ENCODE measurements at places on chromosomes 7 and 10.

GRCh38 chr7:78493401-78493800, 694.8 kb downstream of the PHTF2 start:
- DNase-seq, result no peak

GRCh38 chr7:112433289-112433688, 17.0 kb upstream of the IFRD1 start:
- no peak for DNase-seq

GRCh38 chr7:125127304-125127703, 197.7 kb upstream of the POT1 start:
- no peak for DNase-seq

DNA sequence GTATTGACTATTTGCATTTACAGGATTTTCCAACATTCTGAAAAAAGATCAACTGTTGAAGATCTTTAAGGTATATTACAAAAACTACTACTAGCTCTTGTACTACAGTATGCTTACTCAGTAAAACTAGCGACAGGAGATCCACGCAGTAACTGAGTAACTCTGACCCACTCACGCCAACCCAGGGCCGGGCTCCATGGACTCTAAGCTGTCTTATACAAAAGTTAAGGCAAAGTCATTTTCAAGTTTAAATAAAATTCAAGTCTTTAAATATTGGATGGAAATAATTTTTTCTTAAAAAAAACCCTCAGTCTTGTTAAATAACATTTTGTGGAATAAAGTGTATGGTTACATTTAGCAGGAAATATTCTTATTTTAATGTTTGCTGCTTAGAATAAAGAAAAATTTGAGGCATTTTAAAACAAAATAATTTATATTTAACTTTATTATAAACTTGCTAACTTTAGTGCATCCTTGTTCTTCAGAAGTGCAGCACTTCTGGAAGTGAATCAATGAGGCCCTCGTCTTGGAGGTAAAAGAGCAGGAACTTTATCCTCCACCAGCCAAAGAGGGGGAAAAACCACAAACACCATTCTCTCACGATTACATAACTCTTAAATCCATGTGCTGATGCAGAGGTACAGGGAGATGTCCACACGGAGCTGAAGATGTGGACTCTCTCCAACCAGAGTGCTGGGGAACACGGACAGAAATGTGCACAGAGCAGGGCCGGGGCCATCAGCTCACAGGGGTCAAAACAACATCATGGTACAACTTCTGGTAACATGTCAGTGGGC, 119.9 kb downstream of the LARP4B start:
- DNase-seq, result no peak

DNA sequence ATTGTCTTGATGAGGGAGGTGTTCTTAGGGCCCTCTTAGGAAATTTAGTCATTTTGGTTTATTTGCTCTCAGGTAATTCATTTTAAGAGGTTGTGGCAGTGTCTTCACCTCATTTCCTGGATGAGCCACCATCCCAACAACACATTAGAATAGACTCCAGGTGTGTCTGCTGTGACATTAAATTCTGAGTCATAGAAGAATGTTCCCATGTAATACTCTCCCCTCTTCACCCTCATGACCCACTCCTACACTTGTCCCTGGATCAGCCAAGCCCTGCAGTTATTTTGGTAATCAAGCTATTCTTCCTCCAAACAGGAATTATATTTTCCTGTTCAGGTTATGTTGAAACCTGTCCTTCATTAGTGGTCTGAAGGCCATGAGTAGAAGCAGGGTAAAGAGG, 944.1 kb downstream of the SORCS3 start:
- DNase-seq, result no peak

DNA sequence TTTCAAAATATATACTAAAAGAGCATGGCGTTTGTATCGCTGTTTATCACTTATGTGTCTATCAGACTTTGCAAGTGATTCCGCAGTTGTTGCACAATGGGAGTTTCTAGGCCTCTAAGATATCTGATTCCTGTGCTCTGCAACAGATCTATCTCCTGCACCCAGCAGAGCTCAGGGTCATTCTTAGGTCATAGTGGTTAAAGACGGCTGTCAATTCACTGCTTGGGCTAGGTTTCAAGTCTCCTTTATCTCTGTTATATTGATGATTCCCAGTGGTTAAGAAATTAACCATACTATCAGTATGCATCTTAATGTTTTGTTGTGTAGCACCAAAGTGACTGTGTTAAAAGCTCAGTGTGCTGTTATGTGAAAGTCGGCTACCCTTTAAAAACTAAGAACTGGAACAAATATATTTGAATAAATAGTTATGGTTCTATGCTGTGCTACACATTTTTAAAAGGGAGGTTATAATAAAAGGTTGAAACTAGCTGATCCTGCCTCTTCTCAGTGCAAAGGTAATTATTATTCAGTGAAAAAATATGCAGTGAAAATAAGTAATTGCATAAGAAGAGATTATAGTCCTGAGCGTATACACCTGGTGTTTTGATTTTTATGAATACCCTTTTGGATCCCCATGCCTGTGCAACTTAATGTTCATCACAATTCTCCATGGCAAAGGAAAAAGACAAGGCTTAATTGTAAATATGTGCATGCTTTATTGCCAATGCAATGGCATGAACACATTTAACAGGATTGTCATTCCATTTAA, 24.0 kb downstream of the HOXA1 start:
- no peak for DNase-seq

- no peak for DNase-seq
These were observed 127.2 kb upstream of the SLC25A13 start for GRCh38 chr7:96449094-96449493.

- DNase-seq, result no peak
These were observed 212.0 kb downstream of the TSPAN12 start for GRCh38 chr7:120645966-120646365.

- DNase-seq, result no peak
These were observed 33.2 kb downstream of the TRIM8 start for GRCh38 chr10:102677331-102678067.

DNA sequence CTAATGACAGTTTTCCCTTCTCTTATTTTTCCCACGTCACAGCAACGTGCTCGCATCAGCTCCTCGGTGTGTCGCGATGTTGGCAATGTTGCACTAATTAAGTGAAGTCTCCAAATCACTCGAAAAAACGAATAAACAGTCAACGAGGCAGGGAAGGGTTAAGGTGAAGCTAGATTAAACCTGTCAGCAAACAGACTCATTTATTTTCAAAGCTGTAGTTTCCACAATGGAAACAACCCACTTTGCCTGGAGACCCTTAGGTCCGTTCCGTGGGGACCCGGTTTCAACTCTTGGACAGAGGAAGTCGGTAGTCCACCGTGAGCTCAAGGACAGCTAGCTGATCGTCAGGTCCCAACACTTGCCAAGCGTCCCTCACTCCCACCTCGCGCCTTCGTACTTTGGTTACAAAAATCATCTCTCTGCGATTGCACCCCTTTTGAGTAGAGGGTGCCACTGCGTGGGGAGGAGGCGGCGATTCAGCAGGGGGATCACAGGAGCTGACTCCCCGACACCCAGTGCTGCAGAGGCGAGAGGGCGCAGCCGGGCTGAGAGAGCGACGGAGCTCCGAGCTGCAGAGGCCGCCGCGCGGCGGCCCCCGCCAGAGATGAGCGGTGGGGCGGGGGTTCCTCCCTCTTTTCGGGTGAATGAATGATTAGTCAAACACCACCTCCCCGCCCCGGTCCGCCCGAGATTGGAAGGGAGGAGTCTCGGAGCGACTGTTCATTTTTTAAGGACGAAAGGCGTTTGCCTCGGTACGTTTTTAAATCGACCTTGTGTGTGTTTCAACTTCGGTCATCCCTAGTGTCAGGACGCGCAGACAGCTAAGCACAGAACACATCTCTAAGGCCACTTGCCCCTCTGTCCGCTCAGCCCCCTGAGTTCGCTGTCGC, 1.3 kb upstream of the BMPER start:
- DNase-seq, result no peak

GRCh38 chr7:111049971-111050680, 40.8 kb upstream of the LRRN3 start:
- DNase-seq, result no peak

GRCh38 chr10:24952707-24953645, 570 bp upstream of the PRTFDC1 start:
- peak; percentile 25 for DNase-seq

GRCh38 chr10:17219024-17219423, 9.0 kb upstream of the VIM start:
- no peak for DNase-seq

GRCh38 chr10:8776926-8777622, 722.6 kb downstream of the GATA3 start:
- no peak for DNase-seq

DNA sequence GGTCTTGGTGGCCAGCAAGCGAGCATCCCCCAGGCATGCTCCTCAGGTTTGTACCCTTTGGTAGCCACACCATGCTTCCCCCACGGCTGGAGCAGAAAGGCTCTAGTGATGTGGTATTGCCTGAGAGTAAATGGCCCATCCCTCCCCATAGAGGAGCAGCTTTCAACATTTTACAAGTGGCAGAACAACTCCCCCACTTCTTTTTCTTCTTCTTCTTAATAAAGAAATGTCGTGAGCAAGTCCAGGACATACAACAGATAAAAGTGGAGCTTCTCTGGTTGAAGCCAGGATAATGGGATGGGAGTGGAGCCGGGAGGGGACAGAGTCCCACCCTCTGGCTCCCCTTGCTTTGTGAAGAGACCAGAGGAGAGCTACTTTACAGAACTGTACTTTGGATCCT, 131.5 kb downstream of the ANLN start:
- no peak for DNase-seq

- no peak for DNase-seq
These were observed 675 bp upstream of the ATE1 start for GRCh38 chr10:121928528-121928884.

GRCh38 chr7:79494046-79494445, 40.6 kb upstream of the MAGI2 start:
- DNase-seq, result no peak

GRCh38 chr10:96685306-96685705, 35.0 kb downstream of the PIK3AP1 start:
- no peak for DNase-seq

DNA sequence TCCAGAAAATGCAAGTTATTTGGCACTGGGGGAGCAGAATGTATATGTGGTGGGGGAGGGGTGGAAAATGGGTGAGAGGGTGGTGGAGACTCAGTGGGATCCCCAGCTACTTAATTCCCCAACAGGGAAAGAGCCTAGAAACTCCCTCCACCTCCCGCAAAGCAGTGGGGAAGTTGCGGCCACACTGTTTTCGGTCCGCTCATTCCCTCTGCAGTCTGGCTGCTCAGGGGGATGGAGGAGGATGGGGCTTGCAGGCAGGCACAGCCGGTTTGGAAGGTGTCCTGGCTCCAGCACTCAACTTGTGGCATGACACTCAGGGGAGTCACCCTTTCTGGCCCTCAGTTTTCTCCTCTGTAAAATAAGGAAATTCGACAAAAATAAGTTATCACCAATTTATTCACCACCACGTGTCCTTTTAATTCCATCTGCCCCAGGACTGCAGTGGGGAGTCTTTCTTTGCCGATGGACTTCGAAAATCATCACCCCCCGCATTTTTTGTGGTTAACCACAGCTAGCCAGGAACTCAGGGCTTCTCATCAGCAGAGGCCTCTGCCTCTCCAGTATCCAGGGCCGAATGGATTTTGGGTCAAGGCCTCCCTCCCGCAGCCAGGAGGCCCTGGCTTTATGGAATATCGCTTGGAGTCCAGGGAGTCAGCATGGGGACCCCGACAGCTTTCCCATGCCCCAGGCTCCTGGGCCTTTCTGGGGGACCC, 1.6 kb upstream of the HTRA1 start:
- no peak for DNase-seq

- DNase-seq, result no peak
These were observed 201.4 kb downstream of the TNS3 start for GRCh38 chr7:47380325-47381133.

DNA sequence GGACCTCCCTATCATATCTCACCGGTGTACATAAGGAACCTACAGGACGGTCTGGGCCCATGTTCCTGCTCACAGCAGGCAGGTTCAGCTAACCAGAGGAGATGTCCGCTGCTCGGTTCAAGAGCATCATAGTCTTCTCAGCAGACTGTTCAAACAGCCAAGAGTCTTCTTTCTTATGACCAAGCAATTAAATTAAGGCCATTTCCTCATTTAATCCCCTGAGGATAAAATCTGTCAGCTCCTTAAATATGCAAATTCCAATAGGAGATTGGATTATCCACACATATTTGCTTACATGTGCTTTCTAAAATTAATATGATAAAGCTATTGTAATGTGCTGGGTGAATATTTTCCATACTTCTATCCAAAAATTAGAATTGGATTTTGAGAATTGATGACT, 59.7 kb downstream of the LMBR1 start:
- DNase-seq, result no peak

- DNase-seq, result no peak
These were observed 22.7 kb downstream of the RAMP3 start for GRCh38 chr7:45180084-45180986.

DNA sequence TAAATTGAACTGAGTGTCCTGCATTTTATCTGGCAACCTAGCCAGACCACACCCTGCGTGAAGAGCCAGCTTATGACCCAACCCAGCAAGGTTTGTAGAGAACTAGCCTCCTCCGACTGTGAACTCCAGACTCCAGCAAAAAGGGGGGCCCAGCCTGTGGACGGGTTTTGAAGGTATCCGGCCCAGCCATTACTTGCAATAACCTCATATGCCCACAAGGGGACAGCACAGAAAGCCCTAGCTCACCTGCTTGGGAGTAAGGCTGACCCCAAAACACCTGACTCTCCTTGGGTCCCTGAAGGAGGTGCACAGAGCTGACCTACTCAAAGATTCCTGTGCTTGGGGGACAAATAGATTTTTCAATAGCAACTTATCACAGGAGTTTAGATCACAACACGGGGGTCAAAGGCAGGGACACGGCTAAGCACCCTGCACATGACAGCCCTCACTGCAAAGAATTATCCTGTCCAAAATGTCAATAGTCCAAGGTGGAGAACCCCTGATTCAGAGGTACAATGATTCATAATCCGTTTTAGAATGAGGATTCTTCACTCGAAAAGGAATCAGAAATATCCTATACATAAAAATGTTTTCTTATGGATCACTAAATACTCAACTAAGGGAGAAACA, 4.6 kb downstream of the TRPV6 start:
- DNase-seq, result no peak

DNA sequence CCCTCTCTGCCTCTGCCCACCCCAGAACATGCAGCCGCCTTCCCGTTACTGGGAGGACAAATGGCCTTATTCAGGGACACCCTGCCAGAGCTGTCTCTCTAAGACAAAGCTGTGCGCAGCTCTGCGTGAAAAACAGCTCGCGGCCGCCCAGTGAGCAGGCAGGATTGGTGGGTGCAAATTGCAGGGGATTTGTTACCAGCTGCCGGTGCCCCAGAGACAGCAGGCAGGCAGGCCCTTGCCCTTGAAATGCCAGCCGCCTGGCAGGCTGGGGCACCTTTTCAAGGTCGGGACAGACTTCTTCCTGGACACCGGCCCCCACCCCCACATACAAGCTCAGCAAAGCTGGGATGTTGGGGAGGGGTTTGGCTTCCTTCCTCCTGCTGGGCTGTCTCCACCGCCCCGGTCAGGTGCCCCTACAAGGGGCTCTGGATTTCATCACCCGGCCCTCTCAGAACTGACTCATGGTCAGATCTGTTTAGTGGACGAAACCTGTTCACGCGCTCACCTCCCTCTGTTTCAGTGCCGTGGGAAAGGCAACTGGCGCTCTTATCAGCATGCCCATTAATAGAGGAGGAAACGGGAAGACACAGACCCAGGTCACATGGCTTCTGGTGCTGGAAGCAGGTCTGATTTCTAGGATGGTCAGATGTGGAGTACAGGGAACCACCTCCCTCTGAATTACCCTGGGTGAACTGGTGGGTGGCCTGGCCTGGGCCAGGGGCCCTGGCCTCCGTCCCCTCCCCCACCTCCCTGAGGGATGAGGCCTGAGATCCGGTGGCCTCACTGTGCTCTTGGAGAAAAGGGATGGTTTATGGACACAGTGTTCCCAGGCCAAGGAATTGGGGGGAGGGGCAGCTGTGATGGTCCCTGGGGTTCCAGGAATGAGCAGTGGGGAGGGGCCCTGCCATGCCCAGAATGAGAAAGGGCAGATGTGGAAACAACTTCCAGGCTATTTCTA, 123.9 kb upstream of the PPIF start:
- DNase-seq, result no peak

Measured in stimulated activated CD8-positive, alpha-beta memory T cell treated with anti-CD3 and anti-CD28 coated beads, Interleukin-4, amount 100 ng/mL, for 1 hour (primary cell).